ENCODE measurements at places on chromosomes 6 and 20.

- no peak for DNase-seq
These were observed 81.9 kb downstream of the PLCB1 start for GRCh38 chr20:8213831-8214587.

GRCh38 chr6:10578723-10579122, 57.6 kb downstream of the GCNT2 start:
- no peak for DNase-seq

DNA sequence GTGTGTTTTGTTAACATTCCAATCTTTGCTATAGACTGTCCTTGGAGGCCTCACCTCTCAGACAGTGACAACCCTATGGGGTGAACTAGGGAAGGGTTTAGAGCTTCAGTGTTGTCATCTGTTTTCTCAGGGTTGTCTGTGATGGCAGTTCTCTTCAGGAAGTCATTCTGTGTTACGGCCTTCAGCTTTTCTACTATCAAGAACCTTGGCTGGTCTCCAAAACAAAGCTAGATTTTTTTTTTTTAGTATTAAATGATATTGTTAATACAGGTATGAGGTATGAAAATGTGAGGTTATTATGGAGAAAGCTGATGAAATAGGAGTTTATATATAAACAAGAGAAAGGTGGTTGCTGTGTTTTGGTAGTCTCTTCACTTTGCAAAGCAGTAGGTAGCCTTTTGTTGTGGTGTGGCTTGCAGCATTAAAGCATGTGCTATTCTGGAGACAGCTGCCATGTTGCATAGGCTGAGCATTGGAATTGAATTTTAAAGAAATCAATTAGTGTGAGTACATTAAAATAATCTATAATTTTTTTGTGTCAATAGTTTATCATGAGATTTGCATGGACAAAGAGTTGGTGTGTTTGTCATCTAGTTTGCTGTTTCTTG, 162.6 kb downstream of the CARMIL1 start:
- DNase-seq, result no peak

- DNase-seq, result no peak
These were observed 129.6 kb downstream of the PAX1 start for GRCh38 chr20:21835042-21835441.

DNA sequence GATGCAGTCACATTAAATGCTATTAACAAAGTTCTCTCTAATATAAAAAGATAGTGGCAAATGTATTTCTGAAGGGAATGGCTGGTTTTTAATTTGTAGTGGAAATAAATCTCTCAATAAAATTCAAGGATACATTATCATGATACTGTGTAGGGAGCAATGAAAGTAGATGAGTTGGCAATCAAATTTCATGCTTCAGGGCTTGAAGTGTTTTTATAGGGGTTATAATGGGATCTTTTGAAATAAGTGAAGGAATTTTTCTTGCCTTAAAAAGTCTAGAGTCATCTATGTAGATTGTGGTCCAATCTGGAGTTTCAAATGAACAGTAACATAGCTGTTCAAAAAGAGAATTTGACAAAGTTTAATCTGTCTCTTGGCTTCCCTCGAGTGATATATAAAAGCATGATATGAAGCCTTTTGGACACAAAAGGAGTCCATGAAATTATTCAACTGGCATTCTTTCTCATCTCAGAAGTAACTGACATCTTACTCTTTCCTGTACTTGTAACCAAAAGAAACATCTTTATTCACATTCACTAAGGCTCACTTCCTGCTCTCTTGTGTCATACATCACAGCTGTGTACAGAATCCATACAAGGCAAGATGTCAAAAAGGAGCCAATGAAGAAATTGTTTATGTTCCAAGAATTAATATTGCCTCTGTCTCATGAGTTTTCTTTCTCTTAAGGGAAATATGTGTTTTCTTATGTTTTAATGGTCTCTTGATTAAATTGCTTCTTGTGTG, 591.0 kb upstream of the GJE1 start:
- no peak for DNase-seq

- DNase-seq, result peak; percentile 4
These were observed 23.8 kb downstream of the ANKS1A start for GRCh38 chr6:34912715-34913464.

DNA sequence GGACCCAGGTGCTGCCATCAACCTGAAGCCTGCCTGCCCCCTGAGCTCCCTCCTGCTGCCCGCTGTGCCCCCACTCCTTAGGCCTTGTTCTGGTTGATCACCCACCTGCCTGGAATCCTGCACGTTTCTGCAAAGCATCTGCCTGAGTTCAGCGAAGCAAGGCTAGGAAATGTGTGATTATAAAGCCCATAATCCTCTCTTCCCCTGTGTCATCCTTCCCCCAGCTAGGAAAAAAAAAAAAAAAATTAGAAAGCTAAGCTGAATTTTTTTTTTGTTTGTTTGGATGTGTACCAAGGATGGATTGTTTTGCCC, 93.2 kb downstream of the FOXA2 start:
- no peak for DNase-seq

GRCh38 chr6:141401168-141401567, 731.6 kb upstream of the GJE1 start:
- no peak for DNase-seq

DNA sequence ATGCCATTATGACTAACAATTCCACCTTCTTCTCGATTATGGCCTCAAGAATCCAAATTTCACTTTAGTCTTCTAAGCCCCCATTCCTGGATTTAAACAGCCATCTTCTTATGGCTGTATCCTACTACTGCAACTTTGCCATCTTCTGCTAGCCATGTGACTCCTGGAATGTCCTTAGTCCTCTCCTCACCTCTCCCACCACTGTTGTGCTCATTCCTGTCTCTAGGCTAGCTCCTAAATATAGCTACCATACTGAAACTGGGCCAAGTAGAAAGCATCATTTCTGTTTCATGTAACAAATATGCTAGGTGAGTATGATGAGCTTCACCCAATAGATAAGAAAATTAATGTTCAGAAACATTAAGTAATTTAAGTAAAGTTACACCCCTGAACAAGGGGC, 313.1 kb downstream of the CLVS2 start:
- no peak for DNase-seq

DNA sequence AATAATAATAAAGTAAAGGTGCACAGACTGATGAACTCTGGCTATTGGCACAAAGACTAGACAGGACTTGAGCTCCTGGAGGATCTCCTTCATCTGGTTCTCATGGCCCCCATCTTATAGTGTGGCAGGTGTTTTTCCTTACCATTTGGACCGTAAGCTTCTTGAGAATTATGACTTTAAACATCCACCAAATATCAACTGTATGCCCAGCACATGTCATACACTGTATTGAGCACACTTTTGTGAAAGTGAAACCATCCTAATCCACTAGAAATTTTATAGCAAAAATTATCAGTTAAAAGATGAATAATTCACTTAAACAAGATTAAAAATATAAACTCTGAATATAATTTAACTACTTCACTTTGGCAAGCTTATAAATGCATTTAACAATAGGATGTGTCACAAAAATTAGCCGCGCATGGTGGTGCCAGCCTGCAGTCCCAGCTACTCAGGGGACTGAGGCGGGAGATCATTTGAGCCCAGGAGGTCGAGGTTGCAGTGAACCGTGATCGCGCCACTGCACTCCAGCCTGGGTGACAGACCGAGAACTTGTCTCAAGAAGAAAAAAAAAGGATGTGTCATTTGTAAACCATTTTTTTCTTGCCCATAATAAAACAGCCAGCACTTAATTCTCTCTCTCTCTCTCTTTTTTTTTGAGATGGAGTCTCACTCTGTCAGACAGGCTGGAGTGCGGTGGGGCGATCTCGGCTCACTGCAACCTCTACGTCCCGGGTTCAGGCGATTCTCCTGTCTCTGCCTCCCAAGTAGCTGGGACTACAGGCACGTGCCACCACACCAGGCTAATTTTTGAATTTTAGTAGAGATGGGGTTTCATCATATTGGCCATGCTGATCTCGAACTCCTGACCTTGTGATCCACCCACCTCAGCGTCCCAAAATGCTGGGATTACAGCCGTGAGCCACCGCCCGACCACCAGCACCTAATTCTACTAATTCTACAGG, 9.1 kb downstream of the HIVEP2 start:
- no peak for DNase-seq

GRCh38 chr6:107488875-107489635, 862 bp upstream of the SOBP start:
- no peak for DNase-seq

DNA sequence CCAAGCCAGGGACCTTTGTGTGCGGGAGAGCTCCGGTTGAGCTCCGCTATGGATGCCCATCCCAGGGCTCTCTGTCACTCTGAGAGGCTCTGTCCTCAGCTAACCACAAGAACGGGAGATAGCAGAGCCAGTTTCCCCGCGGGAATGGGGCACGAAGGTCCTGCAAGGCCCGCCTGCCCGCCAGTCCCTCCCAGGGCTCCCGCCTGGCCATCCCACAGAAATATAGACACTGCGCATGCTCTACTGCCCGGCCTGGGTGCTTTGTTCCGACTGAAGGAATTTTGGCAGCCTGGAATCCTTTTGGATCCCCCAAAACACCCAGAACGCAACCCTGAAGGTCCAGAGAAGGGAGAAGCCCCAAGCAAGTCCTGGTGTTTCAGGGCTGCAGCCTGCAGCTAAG, 8.6 kb upstream of the DEFB110 start:
- no peak for DNase-seq

GRCh38 chr6:64590965-64591675, 955.5 kb downstream of the PHF3 start:
- no peak for DNase-seq

GRCh38 chr6:107673076-107673494, 151.0 kb downstream of the SCML4 start:
- DNase-seq, result no peak

DNA sequence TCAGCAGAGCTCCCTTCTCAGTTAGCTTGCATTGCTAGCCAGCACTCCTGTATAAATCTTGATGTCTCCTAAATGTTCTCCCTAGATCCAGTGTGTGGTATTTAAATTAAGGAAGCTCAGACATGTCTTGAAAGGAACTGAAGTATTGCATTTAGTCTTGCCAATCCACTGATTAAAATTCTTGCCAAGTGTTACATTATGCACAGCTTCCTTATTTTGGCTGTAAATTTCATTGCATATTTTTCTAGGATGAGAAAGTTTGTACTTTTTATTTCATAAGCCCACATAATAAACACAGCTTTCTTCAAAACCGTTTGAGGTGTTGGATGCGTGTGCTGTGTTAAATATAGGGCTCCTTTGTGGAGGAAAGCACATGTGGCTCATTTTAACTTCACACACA, 329.8 kb upstream of the FLRT3 start:
- no peak for DNase-seq

DNA sequence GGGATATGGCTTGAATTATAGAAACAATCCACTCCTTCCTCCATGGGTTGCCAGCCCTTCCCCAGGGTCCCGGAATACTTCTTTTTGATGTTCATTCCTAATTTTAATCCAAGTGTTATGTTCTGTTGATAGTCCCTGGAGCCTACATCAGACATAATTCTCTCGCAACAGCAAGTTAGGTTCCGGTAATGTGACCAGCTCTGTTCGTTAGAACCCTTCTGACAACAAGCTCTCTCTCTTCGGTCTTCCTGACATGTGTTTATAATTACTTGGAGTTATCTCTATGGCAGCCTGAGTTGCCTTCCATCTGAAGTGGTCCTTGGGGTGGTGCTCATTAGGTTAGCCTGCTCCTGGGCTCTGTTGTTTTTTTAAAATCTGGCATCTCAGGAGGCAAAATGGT, 506.9 kb upstream of the JARID2 start:
- DNase-seq, result no peak

DNA sequence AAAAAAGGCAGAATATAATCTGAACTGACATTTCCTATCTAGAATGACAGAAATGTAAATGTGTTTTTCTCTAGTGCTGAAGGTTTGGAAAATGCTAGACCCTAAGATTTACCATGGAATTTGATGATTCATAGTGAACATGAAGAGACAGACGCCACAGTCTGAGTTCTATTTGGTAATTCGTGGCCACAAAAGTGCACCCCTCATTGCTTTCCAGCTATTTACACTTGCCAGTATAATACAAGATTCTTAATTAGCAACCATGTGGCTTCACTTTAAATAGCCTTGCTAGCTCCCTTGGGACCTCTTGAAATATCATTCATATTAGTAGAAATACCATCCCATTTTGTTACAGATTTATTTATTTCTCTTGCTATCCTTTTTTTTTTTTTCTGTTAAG, 636.8 kb downstream of the PRKN start:
- no peak for DNase-seq

DNA sequence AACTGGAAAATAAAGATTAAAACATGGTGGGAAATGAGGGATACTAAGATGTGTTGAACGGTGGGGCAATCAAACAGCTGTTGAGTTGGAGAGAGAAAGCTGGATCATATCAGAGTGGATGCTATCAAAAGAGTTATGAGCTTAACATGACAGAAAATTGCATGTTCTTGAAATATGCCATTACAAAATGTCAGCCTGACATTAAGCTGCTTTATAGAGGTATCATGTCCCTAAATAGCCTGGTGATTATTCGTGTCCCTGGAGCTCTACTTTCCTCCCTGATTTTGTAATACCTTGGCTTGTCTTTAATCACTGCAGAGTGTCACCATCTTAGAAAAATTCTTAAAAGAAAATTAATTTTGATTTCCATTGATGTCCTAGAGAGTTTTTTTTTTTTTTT, 223.1 kb downstream of the PHF3 start:
- DNase-seq, result no peak

DNA sequence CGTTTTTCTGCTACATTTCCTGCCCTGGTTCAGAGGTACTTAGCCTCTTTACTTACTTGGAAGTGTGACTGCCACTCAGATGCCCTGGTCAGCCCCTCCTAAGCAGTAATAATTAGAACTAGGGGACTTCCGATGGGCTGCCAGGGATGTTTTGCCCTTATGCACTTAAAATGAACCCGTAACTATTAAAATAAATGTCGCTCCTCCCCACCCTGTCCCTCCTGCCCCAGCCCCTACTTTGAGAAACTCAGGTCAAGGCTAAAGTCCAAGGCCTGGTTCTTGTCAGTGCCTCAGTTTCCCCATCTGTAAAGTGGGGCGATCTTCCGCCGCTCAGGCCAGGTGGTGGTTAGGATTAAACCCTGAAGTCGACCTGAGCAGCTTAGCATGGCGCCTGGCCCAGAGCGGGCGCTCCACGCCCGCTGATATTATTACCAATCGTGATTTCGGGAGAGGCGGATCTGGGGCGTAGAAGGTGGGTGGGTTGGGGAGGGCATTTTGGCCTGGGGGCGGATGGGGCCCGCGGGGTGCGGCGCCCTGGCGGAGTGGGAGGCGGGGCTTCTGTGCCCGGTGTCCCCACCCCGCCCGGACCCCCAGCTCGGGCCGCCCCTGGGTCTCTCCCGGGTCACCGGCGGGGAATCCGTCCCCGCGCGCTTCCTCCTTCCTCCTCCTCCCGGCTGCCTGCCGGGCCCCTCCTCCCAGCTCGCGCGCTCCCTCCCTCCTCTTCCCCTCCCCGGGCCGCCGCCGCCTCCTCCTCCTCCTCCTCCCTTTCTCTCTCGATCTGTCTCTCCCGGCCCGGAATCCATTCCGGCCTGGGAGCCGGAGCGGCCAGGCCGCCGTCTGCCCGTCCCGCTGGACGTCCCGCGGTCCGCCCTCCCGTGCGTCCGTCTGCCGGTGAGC, at the start of gene SRC:
TSS of gene SRC (plus strand) at position 802 of the 897 bp plus-strand sequence. CDS start 38,014 bp downstream, outside the sequence.
- DNase-seq, result no peak

DNA sequence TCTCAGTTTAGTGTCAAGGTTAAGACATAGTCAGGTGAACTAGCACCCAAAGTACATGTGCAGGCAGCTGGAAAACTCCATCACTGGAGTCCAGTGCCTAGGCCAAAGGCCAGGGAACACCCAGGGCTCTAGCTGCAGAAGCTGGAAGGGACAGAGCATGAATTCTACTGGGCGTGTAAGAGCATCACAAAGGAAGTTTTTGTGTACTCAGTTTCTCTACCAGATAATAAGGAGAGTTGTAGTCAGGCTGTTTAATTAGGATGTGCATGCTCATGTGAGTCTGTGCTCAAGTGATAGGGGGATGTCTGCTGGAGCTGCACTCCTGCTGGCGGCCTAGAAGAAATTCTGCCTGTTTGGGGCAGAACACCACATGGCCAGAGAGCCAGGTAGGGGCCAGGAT, 8.1 kb downstream of the L3MBTL1 start:
- DNase-seq, result no peak
